ENCODE measurements at places on chromosomes 6 and 20.

GRCh38 chr6:11393713-11394627 is 143.6 kb upstream of the TMEM170B start:
- DNase-seq = peak; percentile 35

DNA sequence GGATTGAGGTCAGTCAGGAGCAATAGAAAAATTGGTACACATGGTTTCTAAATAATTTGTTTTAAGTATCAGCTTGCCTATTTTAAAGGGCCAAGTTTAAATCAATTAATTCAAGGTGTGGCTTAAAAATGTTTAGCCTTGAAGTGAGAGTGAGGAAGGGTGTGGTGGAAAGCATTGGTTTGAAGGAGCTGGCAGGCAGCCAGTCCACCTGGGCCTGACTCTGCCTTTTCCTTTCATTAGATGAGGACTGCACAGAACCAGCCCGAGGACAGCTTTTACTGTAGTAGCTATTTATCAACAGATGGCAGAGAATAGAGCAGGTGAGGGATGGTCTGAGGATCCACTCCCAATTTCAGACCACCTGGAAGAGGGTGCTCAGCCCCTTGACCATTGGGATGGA is 42.4 kb downstream of the DHX35 start:
- DNase-seq = no peak

GRCh38 chr6:110574817-110575216 is 98.4 kb upstream of the SLC22A16 start:
- no peak for DNase-seq

- DNase-seq = no peak
These were observed 17.0 kb downstream of the MCM8 start for GRCh38 chr20:5967469-5967868.

- DNase-seq = peak; percentile 70
These were observed 3.1 kb downstream of the STK38 start for GRCh38 chr6:36544228-36544627.

DNA sequence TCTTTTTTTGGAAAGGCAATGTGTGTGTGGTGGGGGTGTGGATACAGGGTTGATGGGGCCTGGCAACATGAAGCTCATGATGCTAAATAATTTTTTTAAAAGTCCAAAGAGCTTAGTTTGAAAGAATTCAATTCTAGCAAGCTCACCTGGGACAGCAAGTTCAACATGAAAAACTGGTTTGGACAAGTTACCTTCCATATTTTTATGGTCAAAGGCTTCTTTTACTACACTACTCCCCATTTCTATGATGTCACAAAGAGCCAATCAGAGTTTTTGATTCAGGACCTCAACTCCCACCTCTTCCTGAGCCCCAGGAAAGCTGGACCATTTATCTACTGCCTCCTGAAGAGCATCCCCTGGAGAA is 66.1 kb upstream of the CTNNBL1 start:
- DNase-seq = no peak

GRCh38 chr6:35611240-35611639 is 77.5 kb downstream of the FKBP5 start:
- DNase-seq = no peak

GRCh38 chr20:709991-710779 is 34.6 kb upstream of the SCRT2 start:
- peak; percentile 63 for DNase-seq

- no peak for DNase-seq
These were observed 136.5 kb downstream of the ELOVL4 start for GRCh38 chr6:79810871-79811270.

- no peak for DNase-seq
These were observed 466.9 kb downstream of the CBLN4 start for GRCh38 chr20:55538261-55538908.

GRCh38 chr6:169766232-169766631 is 14.8 kb downstream of the ERMARD start:
- DNase-seq = no peak

DNA sequence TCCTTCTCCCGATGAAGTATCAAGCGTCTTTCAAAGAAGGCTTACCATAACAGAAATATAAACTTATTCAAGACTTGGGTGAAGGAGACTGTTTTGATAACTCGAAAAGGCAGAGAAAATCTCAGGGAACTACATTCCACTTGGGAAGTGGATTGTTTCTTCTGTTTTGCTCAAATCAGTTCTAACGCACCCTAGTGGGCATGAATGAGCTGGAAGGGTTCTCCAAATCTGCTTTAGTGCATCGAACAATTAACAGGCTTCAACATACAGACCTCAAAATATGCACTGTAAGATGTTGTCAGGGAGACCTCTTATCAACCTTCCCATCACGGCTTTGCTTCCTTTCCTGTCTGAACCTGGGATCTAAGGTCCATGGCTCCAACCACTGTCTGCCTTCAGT is 392.5 kb downstream of the CD83 start:
- no peak for DNase-seq

GRCh38 chr6:30810813-30811339 is 66.5 kb upstream of the IER3 start:
- no peak for DNase-seq

DNA sequence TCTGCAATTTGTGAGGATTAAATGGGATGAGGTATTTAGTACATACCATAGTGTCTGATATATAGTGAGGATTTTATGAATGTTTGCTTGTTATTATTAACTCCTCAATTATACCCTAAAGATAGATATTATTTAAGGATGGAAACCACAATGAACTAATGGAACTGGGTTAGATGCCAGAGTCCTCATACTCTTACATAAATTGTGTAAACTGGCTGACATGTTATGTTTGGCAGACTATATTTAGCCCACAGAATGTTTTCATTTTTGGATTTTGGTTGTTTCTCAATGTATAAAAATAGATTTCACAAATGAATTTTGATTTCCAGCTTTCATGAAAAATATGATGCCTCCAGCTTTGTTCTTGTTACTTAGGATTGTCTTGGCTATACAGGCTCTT is 37.6 kb downstream of the HTR1B start:
- DNase-seq = no peak

- no peak for DNase-seq
These were observed 72.3 kb downstream of the LYRM2 start for GRCh38 chr6:89566008-89566800.

DNA sequence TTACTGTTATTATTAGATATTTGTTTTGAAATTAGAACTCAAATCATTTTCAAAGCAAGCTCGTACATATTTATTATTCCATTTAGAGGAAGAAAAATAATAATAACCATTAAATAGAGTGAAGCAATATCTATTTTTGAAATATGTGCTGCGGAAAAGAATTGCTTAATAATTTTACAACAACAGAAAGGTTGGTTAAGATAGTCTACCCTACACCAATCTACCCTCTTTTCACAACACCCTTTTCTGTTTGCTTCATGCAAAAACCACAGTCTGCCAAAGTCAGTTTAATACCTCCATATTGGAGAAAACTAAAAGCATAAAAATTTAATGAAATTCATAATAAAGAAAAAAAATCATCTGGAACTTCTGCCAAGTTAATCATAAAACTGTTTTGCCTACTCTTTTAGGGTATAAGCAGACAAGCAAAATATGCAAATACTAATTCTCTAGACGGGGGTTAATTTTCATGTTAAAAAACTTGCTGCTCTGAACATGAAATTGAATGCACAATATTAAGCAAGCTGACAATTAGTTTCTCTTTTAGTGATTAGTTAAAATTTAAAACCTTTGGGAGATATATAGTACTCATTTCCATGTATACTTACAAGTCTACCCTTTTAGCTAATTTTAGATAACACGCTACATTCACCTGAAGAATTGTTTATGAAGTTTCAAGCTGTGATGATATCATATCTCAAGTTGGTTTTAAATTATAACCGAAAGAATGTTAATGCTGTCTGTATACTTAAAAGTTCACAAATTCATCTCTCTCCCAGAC is 100.2 kb downstream of the AHI1 start:
- peak; percentile 70 for DNase-seq

GRCh38 chr20:38843346-38843745 is 37.8 kb downstream of the PPP1R16B start:
- no peak for DNase-seq

DNA sequence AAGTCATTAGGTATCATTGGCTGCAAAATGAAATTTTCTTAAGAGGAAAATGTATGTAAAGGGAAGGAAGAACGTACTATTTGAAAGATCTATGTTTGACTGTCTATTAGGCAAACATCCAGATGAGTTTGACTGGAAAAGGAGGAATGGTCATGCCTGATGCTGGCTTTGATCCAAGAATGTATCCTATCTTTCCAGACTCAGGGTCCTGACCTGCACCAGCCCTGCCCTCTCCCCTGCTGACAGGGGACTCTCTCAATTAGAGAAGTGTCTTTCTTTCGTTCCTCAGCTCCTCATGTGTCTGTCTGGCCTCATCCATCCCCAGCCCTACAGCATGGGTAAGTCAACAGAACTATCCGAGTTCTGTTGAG is 21.9 kb upstream of the SH3BGRL2 start:
- DNase-seq = no peak

DNA sequence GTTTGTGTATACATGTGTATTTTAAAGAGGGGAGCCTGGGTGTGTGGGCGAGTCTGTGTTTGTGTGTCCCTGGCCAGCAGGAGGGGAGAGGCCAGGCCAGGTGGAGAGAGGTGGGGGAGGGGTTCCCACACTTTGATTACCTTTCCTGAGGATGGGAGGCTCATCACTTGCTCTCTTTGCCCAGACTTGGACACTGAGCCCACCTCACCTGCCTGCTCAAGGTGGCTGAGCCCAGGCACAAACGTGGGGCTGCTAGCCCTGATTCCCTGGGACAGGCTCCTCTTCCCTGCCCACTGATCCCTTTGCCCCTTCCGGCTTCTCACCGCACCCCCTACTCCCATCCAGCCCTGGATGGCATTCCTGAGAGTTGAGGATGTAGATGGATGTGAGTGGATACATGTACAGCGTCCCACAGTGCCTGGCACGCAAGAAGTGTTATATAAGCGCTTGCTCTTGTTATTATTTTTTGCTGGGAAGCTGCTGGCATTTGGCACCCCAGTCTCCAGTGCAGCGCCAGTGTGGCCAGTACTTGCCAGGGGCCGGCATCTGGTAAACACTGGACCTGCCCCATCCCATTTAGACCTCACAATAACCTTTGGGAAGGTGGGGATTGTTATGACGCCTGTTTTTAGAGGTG is 2.7 kb downstream of the CEBPB start:
- DNase-seq = peak; percentile 15

DNA sequence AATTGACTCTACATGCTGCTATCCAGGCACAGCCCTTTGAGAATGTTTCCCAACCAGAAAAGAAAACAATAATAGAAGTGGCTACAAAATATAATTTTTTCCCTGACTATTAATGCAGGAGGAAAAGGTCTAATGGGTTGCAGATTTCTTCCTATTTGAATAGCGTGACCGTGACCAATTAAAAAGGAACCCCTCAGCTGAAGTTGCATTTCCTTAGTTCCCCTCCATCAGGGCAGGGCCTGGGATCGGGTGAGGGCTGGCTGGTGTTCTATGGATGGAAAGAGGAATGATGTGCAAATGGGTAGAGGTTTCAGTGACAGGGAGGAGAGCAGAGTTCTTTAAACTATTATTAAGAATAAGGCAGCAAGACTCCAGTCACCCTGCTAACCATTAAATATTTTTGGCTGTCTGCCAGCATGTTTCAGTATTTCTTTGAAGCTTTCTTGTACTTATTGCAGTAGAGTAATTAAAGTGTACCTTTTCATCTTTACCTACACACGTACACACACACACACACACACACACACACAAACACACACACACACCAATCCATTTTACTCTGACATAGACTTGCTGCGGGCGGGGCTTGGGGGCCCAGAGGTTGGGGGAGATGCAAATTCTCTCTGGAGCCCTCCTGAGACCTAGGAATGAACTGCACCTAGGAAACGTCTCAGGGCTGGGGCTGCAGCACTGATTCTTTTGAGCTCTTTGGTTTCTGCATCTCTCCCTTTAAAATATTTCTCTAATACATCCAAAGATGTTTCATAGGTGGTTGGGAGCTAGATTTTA is 154.8 kb upstream of the SLC35B3 start:
- DNase-seq = peak; percentile 3

DNA sequence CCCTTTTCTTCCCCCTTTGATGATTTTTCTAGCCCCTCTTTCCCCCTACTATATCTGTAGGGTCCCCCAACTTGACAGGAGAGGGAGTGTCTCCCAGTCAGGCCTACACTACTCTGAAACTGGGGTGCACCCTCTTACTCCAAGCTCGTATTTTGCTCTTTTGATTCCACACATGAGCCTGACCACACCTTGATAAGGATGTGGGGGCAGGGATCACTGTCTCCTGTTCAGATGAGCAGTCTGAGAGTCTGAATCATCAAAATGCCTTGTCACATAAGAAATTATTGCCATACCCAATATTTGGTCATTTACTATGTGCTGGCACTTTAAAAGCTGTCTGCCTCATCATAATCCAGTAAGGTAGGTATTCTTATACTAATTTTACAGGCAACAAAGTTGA is 15.9 kb downstream of the PNPLA1 start:
- no peak for DNase-seq

All from hematopoietic multipotent progenitor cell treated with erythropoietin and hydrocortisone succinate and interleukin-3 and kit ligand, for 6 days (in vitro differentiated cells).